Hippocampal formation (tissue), 2 donors: ENCODE measurements at places on chromosomes 5 and 9.
A peak's percentile ranks its signal among the peaks of the same experiment; 100 is the strongest.

- DNase-seq = no peak
Measured at GRCh38 chr5:176528761-176529115, 8.5 kb downstream of the RNF44 start.

- DNase-seq = no peak
Measured at GRCh38 chr9:79104951-79105350, 466.8 kb upstream of the TLE4 start.

DNA sequence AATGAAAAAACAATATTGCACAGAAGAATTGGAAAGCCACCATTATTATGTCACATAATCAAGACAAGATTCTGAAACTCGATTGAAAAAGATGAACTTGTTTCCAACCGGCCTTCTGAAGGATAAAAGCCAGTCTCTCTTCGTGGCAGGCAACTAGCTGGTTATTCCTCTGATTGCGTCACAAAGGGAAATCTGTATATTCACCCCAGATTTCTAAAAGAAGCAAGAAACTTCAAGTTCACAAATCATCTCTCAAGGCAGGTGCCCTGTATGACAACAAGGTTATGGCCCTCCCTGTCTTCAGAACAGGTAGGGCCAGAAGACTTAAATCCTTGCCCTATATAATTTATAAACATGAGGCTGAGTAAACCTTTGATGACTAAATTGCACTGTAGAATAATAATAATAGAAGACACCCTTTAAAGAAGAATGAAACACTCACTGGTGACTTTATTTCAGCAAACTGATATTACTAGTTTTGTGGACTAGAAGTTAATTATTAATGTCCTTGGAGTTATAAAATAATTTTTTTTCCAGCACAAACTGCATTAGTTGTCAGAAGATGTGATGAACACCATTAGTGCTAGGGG, 2.9 kb upstream of the KLF4 start:
- DNase-seq = no peak

- DNase-seq = no peak
Measured at GRCh38 chr9:4573634-4574389, 83.5 kb downstream of the SLC1A1 start.

GRCh38 chr5:79235261-79235633, 684 bp upstream of the JMY start:
- no peak for DNase-seq

DNA sequence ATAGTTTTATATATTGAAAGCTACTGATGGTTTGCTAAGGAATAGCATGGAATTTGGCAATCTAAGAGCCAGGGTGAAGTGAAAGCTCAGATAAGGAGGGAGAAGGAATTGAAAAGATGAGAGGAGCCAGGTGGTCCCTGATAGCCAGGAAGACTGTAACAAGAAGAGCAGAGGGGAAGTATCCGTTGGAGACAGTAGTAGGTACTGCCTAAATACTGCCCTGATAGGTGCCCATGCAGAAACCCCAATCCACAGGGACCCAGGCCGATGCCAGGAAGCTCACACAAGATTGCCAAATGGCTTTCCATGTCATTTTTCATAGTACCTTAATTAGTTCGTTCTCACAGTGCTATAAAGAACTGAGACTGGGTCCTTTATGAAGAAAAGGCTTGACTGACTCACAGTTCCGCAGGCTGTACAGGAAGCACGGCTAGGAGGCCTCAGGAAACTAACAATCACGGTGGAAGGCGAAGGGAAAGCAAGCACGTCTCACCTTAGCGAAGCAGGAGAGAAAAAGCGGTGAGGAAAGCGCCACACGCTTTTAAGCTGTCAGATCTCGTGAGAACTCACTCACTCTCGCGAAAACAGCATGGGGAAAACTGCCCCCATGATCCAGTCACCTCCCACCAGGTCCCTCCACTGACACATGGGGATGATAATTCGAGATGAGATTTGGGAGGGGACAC, 13.0 kb downstream of the ACTL7B start:
- no peak for DNase-seq

GRCh38 chr9:20906326-20906725, 125.1 kb downstream of the HACD4 start:
- no peak for DNase-seq

- DNase-seq = no peak
Measured at GRCh38 chr5:113194591-113194990, 218.0 kb downstream of the DCP2 start.

- DNase-seq = peak; percentile 26
Measured at GRCh38 chr5:85533341-85534047, 1084.2 kb upstream of the COX7C start.

GRCh38 chr5:174145821-174146220, 100.3 kb downstream of the NSG2 start:
- peak; percentile 70 for DNase-seq

GRCh38 chr5:59845730-59846129, 47.8 kb downstream of the PDE4D start:
- no peak for DNase-seq

DNA sequence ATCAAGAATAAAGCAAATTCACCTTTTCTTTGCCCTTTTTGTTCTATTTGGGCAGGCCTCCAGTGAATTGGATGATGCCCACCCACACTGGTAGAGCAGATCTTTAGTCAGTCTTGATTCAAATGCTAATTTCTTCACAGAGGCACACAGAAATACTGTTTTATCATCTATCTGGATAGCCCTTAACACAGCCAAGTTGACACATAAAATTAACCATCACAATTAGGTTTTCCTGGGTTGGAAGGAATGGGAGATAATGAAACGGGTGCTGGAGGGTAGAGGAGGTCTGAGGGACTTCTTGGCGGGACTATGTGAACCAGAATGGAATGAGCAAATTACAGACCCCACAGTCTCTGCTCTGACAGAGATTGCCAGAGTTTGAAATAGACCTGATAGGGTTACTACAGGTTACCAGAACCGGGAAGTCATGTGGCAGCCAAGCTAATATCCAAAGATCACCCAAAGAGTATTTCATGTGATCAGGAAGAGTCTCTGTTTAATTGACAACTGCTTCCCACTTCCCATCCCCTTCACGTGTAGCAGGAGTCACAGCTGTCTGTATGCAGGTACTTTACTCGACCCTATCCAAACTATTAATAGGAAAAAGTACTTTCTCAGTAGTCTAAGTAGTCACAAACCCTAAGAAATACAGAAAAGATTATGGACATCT, 20.0 kb upstream of the TMEM161B start:
- no peak for DNase-seq

GRCh38 chr5:134600600-134600999, 32.0 kb downstream of the SAR1B start:
- DNase-seq = no peak

- DNase-seq = peak; percentile 27
Measured at GRCh38 chr5:139417214-139417613, 13.3 kb upstream of the SPATA24 start.

DNA sequence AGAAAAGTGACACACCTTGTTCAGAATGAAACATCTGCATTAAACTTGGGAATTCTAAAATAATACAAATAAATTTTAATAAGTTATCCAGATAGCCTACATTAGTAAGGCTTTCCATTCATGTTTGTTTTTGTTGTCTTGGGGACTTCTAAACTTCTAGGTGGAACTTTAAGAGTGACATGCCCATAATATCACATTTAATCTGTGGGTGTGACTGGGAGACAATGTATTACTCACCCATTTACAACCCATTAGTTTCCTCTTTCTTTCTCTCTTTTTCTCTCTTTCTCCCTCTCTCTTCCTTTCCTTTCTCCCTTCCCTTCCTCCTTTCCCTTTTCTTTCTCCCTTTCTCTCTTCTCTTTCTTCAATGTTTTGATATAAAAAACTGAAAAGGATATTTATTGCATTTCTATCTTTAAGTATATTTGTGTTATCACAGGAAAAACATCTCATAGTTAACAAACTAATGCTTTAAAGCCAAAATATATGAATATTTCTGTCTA, 12.5 kb upstream of the PTGER4 start:
- no peak for DNase-seq

- DNase-seq = peak; percentile 1
Measured at GRCh38 chr9:112925058-112925641, 34.5 kb upstream of the SLC46A2 start.

DNA sequence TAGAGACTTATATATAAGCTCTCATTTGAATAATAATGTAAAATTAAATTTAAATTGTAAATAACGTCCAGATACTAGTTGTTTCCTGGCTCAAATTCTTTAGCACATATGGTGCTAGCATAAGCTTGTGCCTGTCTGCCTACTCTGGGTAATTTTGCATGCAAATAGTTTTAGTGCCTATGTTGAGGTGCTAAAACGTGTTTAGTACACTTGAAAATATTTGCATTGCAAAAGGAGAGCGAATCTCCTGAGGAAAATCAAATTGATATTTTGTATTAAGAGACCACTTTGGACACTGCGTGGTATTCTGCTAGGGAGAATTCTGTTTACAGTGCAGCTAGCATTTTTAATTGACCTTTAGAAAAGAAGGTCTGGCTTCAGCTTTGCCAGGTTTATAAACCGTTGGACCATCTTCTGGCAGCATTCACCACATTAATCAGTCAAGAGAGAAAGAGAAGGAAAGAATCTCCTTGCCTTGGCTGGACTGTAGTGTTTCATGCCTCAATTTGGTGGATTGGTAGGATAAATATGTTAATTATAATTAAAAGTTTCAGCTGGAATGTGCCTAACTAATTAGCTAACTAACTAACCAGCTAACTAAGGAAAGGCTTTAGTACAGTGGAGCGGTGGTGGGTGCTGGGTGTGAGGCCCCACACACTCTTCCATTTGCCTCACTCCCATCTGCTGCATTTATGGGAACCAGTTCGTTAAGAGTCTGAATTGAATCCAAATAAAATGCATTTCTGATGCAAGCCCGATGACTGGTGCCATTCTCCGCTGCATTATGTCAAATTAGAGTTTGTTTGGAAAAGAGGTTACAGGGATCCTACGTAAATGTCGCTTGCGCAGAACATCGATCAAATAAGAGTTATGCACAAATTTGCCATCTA, 150.1 kb upstream of the MPDZ start:
- no peak for DNase-seq

GRCh38 chr5:10623305-10623910, 59.5 kb downstream of the ANKRD33B start:
- no peak for DNase-seq

DNA sequence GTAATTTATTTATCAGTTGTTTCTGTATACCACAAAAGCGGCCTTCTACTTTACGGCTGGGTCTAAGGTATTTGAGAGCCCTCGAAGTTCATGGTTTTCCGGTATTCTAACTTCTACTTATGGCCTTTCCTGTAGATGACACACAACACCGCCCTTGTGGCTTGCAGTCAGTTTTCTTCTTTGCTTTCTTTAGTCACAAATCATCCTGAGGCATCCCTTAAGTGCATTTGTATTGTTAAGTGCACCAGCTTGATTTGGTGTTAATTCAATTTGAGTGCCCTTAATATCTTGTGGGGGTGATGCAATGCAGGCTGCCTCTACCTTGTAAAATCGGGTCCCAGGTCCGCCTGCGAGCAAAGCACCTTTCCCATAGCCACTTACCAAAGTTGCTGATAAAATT, 511.9 kb downstream of the CCDC171 start:
- no peak for DNase-seq

GRCh38 chr5:93886917-93887361, 145.5 kb upstream of the POU5F2 start:
- DNase-seq = no peak

DNA sequence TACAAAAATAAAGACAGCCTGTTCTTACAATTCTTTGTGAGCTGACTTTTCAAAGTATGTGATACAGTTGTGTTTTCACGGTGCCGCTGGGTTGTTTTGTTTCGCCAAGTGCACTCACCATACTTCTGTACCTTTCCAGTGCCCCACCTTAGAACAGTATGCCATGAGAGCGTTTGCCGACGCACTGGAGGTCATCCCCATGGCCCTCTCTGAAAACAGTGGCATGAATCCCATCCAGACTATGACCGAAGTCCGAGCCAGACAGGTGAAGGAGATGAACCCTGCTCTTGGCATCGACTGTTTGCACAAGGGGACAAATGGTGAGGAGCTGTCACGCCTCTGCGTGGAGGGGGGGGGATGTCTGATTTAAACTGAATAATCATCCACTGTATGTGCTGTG, 12.9 kb downstream of the CCT5 start:
- DNase-seq = no peak

- DNase-seq = no peak
Measured at GRCh38 chr9:29213417-29214153, 1640.3 kb upstream of the C9orf72 start.

GRCh38 chr9:135533674-135534073, 12.3 kb upstream of the OBP2A start:
- DNase-seq = no peak

GRCh38 chr9:107277801-107278200, 5.3 kb upstream of the RAD23B start:
- no peak for DNase-seq

- DNase-seq = peak; percentile 3
Measured at GRCh38 chr9:78821126-78821822, 524.3 kb downstream of the PSAT1 start.

GRCh38 chr5:132002757-132003156, 8.7 kb downstream of the ACSL6 start:
- no peak for DNase-seq

DNA sequence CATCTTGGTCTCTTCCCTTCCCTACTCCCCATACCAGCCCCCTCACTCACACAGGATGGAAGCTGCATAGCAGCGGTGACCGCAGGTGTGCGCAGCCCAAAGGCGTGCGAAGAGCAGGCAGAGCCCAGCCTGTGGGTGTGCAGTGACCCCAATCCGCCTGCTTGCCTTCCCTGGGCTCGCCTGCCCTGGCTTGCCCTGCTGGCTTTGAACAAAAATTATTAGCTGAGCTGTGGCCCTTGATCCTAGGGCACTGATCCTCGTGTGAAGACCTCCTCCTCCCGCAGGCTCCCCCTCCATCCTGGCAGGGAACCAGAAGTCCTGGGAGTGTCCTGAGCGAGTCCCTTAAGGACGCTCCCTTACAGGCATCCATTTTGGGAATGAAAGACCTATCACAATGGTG, 31.9 kb downstream of the MORN5 start:
- no peak for DNase-seq

DNA sequence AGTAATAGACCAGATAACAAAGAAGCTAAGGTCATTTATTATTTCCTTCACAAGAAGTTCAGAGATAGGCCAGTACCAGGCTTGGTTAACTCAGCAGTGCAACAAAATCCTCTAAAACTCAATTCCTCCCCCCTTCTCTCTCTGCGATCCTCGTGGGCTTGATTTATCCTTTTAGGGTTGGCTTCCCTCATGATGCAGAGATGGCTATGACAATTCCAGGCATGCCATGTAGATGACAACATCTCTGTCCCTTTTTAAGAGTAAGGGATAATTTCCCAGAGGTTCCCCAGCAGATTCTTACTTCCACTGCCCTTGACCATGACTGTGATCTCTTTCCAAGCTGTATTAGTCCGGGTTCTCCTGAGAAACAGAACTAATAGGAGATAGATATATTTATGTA, 28.7 kb upstream of the DAP start:
- DNase-seq = no peak

- no peak for DNase-seq
Measured at GRCh38 chr5:172503925-172504700, 49.8 kb upstream of the SH3PXD2B start.
